Forelimb muscle (tissue), 1 donor: ENCODE measurements at places on chromosomes 4 and X. TPM values are rescaled to one million over a fixed set of nuclear protein-coding genes. Genes with fewer than 3 reads are reported as not detected.

DNA sequence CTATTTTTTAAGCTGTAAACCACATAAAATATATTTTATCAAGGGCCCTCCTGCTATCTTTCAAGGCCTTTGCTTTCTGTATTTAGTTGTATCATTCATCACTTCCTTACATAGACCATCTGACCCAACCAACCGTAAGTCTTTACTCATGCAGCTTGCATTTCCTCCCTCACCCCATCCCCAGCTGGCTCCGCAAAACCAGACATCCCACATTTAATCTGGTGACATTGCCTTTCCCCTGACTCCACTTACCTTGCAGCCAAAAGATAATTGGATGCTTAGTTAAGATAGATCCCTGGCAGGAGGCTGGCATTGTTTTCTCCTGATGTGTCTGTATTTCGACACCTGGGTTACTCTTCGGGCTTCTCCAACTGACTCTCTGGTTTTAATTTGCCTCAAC is 183.7 kb upstream of the LDB2 start:
- no peak for DNase-seq

DNA sequence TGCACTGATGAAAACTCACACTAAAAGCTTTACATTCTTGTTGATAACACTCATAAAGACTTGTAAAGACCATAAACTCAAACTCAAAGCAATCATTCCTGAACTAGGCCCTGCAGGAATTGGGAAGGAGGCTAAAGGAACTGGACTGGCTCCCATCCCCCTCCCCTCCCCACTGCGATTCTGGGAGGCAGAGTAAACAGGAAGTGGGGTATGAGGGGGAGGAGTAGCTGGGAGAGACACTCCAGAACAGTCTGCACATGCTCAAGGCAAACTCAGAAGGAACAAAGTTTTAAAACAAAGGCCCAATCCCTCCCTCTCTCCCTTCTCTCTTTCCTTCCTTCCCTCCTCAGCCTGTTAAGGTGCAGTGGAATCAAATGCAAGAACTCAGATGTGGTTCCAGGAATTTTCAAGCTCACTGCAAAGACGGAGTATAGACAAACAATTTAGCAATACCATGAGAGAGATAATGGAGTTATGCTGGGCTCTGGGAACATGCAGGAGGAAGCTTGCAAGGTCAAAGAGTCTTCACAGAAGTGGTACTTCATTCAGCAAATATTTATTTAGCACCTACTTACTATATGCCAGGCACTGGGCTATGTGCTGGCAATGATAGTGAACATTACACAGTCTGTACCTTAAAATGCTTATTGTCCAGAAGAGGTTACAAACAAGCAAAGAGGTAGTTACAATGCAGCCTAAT is 15.9 kb downstream of the MID1IP1 start:
- DNase-seq = no peak

GRCh38 chr4:124817531-124817930 is 105.0 kb upstream of the ANKRD50 start:
- no peak for DNase-seq

The MAGEA4 gene
- polyA plus RNA-seq = not detected

The CPZ gene
- 8.6 TPM for polyA plus RNA-seq

The LRCH2 gene
- polyA plus RNA-seq = 3.7 TPM

The ARHGEF6 gene
- 45.3 TPM for polyA plus RNA-seq
